ENCODE measurements at places on chromosomes 2 and 18. TPM values are rescaled to one million over a fixed set of nuclear protein-coding genes. Genes with fewer than 3 reads are reported as not detected.

The MARS2 gene
- total RNA-seq: 4.7 TPM

The TUBA4A gene
- total RNA-seq: 15.6 TPM

The GPD2 gene
- total RNA-seq: 31.0 TPM

The LHCGR gene
- not detected for total RNA-seq

The CNGA3 gene
- total RNA-seq: not detected

The IL36G gene
- total RNA-seq: not detected

The ZNF396 gene
- 0.78 TPM for total RNA-seq

The ACKR3 gene
- total RNA-seq: 2.1 TPM

The C1D gene
- total RNA-seq: 29.9 TPM

The ELMOD3 gene
- total RNA-seq: 7.1 TPM

All from epithelial cell of alveolus of lung (primary cell).